Left lung (tissue), 14 donors: ENCODE measurements at places on chromosomes 4 and X.

DNA sequence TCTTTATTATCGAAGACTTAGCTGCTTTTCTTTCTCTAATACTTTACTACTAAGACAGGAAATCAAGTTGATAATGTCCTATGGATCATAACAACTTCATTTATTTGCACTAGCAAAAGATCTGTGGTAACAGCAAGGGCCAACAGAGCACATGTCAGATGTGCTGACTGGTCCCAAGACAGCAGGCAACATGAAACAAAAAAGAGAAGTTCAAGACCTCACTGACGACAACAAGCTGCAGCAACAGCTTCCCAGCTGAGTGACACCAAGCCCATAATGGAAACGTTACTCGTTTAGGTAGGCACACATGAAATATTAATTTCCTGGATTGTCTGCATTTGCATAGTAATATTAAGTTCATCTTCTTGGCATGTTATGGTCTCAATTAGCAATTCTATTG, 126.9 kb downstream of the UNC5C start:
- DNase-seq, result no peak

DNA sequence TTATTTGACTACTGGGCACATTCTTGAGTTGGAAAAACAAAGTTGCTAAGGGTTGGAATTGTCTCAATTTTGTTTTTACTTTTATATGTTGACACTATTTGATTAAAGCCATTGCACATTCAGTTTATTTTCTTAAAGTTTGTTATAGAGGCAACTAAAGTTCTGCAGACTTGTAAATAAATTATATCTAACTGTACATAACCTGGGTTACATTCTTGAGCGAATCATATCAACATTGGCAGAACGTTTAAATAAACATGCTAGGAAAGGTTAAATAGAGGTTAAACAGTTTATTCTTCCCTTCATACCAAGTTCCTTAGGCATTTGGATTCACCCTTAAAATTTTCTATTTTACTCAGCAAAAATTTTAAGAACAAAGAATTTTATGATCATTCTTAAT, 74.5 kb downstream of the UCHL1 start:
- no peak for DNase-seq

- DNase-seq, result no peak
Observed at GRCh38 chr4:48509543-48509942, 19.5 kb downstream of the ZAR1 start.

- no peak for DNase-seq
Observed at GRCh38 chr4:150072906-150073714, 5.1 kb upstream of the DCLK2 start.

GRCh38 chr4:10084651-10085358, 31.8 kb downstream of the WDR1 start:
- DNase-seq, result no peak

GRCh38 chr4:141174457-141174856, 41.2 kb upstream of the RNF150 start:
- DNase-seq, result no peak

- no peak for DNase-seq
Observed at GRCh38 chr4:173253561-173253960, 80.6 kb downstream of the HMGB2 start.

DNA sequence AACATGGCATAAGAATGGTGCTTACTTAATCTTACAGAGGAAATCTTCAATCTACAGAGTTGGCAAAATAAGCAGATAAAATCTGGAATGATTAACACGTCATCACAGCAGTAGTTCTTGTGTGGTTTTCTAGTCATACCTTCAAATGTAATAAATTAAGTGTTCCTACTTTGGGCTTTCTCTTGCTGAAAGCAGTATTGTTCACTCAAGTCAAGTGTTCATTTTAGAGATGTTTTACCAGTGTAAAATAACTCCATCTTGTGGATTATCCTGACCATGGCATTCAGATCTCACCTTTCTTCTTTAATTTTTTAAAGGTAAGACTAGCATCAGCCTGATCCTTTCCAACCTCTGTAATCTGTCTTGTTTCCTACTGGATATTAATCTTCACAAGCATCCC, 72.9 kb downstream of the ADAMTS3 start:
- DNase-seq, result peak; percentile 5

DNA sequence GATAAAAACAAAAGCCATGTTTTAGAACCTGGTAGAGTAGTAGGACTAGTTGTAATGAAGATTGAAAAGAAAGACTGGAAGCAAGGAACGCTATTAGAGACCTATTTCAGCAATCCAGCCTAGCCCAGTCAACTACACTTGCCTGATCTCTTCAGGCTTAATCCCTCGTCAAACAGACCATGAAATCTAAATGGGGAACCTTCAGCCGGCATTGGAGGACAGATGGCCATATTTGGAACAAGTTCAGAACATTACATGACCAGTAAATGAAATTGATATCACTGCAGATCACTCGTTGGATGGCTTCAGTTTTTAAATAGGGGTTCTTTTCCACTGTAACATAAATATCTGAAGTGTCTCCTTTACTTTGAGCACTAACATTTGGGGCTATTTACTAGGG, 84.8 kb upstream of the WDR44 start:
- DNase-seq, result no peak

DNA sequence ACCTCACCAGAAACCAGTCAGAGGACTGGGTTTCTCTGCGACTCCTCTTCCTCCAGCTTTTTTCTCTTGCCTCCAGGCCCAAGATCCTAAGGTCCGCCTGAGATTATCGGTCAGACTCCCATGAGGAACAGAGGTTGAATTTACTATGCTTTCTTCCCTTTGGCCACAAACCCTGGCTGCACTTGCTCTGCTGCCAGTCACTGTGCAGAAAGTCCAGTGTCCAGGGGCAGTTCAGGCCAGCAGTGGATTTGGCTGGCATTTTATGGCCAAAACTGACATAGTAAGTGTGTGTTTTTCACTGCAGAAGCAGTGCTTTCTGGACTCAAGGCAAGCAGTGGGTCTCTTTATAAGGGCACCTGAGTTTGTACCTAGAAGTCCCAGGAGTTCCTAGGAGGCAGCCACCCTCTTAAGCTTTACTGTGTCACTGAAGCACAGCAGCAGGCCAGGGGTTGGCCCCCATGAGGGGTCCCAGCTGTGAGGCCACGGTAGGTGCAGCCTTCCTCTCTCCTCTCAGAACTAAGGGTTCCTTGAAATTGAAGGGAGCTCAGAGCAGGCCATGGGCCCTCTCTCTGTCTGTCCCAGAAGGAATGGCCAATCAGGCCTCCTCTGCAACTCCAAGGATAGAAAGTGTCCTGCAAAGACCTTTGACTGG, 3.4 kb downstream of the RTL5 start:
- DNase-seq, result no peak

DNA sequence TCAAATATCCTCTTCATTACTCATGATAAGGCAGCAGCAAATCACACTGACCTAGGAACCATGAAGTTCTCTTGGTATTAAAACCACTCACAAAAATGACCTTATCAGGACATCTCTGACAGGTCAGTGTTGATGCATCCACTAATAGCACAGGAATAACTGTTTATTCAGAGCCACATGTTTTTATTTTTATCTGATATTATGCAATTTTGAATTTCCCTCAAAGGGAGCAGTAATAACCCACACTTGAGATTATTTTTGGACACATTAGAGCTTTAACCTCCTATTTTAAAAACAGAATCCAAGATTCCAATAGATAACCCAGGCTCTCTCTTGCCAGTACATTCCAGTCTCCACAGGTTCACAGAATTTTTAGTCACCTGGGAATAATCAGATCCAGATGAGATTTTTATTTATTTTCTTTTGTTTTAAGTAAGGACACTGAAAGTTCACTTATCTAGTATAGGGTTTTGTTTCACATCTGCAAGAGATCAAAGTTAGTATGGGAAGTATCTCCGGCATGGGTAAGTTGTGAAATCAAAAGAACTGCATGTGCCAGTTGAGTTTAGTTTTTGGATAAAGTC, 36.3 kb upstream of the MYOZ2 start:
- no peak for DNase-seq

DNA sequence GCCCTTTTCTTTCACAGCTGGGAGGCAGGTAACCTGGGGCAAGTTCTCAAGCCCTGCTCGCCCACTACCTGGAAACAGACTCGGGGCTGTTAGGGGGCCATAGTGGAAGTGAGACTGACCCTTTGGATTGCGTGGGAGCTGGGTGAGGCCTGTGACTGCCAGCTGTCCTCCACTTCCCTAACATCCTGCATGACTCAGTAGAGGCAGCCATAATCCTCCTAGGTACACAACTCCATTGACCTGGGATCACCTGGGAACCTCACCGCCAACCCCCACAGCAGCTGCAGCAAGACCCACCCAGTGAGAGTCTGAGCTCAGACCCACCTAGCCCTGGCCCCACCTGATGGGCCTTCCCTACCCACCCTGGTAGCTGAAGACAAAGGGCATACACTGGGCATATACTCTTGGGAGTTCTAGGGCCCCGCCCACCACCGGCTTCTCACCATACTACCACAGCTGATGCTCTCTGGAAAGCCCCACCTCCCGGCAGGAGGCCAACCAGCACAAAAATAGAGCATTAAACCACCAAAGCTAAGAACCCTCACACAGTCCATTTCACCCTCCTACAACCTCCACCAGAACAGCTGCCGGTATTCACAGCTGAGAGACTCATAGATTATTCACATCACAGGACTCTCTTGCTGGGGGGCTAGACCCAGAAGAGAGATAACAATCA, 61.1 kb upstream of the DCTD start:
- no peak for DNase-seq

DNA sequence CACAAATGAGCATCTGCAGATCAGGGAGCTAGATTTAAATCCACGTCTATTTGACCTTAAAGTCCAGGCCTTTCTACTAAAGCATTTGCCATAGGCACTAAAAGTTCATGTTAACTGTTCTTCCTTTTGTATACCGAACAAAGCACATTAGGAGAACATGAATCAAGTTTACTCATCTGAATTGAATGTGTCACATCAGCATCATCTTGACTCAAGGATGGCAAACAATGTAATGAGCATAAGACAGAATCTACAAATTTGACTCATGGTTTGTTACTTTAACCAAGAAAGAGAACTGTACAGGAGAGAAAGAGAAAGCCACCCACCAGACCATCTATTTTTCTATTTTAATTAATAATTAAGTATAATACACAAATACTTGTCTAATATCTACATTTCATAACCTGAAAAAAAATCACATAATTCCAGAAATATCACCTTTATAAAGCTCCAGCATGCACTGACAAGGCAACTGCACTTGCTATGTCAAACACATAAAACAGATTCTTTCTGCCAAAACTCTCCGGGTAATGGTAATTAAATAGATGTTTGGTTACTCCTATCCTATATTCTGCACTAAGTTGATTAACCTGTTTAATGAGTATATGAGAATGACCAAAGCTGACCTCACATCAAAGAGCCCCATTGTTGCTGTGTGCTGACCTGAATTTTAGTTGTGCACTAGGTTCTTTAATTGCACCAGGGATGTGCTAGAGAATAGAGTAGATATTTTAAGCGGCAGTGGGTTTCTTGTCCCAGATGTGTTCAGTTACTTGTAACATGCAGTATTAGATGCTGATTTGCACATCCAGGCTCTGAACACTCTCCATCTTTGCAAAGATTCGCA, 42.5 kb upstream of the LEF1 start:
- no peak for DNase-seq

DNA sequence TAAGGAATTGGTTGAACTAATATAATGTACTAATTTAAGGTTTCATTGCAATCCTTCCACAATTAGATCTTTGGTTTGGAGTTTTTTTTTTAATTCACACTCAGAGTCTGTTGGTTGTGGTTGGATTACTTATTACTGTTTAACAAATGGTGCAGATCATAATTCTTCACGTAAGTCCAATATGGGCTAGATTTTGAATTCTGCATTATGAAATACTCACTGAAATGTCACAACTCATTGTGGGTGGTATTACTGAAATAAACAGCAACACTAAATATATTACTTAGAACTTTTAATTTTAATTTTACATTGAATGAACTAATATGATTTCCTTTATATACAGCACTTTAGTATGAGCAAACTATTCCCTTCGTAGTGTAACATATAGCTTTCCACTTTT, 94.2 kb upstream of the MYOZ2 start:
- DNase-seq, result no peak
